Stimulated activated naive CD8-positive, alpha-beta T cell treated with anti-CD3 and anti-CD28 coated beads, Interleukin-15, amount 100 ng/mL, for 72 hours (primary cell): ENCODE measurements at places on chromosomes 6 and 20.
A peak's percentile ranks its signal among the peaks of the same experiment; 100 is the strongest.

DNA sequence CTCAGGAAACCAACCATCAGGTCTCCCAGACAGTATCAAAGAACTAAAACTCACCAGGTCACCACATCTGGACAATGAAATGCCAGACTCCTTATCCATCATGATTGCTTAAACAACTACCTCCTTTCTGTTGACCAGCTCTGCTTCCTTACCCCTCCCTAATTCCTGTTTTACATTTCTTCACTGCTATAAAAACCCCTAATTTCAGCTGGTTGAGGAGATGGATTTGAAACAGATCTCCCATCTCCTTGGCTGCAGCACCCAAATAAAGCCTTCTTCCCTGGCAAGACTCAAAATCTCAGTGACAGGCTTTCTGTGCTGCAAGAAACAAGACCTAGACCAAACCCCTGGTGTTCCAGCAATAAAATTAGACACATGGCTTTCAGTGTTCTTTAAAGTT lies 40.3 kb downstream of the MYLK4 start:
- no peak for DNase-seq

GRCh38 chr6:35955970-35956369 lies 35.1 kb upstream of the SRPK1 start:
- DNase-seq: peak; percentile 14

DNA sequence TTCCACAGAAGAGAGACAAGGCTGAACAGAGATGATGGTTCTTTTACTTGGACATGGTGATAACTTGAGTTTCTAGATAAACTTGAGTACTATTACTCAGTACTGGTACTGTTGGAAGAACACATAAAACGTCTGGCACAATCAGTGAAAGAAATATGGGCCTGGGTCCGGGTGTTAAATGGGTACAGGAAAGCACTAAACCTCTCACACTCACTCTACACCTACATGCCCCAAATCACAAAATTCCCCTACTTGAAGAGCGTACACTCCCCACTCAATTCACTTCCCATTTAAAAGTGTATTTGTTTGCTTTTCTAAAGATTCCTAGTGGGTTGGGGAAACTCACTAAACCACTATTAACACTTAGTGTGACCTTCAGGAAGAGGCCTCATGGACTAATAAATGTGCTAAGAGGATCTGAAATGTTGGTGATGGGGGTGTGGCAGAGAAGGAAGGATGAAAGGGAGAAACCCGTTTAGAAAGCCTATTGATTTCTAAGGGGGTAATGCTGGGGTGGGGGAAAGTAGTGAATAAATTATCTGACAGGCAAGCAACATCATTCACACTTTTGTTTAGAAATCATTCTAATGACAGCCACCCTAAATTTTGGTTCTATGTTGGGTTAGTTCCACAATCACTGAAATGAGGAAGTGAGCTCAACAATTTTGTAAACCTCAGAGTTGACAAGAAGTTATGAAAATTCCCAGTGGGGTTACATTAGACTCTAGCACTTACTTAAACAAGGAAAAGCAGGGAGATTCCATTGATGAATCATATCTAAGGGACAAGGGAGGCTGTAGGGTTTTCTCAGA lies 222.6 kb upstream of the MARCKS start:
- DNase-seq: no peak

DNA sequence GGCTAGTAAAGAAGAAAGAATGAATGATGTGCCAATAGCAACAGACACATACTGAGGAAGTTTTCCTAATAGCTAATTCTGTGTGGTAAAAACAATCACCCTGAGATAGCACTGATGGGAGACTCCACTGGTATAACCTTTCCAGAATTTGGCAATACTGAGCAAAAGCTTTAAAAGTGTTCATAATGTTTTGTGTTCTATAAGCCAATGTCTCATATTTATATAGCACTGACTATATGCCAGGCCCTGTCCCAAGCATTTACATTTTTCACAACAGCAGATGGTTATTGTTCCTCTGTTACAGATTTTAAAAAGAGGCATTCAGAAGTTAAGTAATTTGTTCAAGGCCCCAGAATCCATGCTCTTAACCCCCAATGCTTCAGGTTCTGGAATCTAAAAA lies 108.0 kb upstream of the DST start:
- no peak for DNase-seq

- no peak for DNase-seq
These were observed 343.6 kb downstream of the FRK start for GRCh38 chr6:115717062-115717461.

- no peak for DNase-seq
These were observed 3.1 kb upstream of the MAVS start for GRCh38 chr20:3843490-3843889.

- DNase-seq: no peak
These were observed 1.9 kb downstream of the SYNCRIP start for GRCh38 chr6:85640821-85641220.

DNA sequence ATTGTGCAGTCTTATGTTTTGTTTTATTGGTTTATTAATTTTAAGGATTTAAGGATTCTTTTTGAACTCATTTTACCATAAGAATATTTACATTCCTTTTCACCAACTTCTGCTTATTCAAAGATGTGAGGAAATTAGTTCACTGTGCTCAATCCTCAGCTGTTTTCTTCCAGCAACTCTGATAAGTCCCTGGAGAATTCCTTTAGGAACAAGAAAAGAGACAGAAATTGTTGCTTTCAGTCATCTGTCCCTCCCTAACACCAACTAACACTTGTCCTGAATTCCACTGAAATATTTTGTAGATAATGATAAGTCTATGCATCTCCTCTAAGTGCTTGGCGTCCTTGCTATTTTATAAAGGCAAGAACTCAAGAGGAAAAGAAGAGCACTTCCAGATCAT lies 334.8 kb upstream of the MARCKS start:
- DNase-seq: no peak

- peak; percentile 57 for DNase-seq
These were observed 285.8 kb upstream of the SUPT3H start for GRCh38 chr6:45663251-45664221.

GRCh38 chr20:31720486-31721407 lies 1.9 kb downstream of the BCL2L1 start:
- DNase-seq: peak; percentile 35

- no peak for DNase-seq
These were observed 40.3 kb downstream of the NEDD9 start for GRCh38 chr6:11192167-11192566.

- DNase-seq: no peak
These were observed 9.5 kb upstream of the PABPC1L start for GRCh38 chr20:44900231-44900854.

DNA sequence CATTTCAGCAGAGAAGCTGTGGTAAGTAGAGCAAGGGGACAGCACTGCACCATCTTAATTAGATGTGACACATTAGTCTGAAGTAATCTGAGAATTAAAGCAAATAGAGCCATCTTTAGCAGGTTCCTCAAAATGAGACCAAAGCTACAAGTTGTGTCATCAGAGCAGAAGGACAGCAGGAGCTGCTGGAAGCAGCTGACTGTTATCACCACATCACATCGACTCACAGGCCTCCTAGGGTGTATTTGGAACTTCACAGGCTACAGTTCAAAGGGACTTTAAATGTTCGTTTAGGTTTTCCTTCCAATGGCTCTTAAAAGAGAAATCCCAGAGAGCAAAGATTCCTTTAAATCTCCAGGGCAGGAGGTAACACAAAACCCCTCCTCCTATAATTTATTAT lies 69.5 kb downstream of the LCA5 start:
- no peak for DNase-seq

GRCh38 chr20:3612795-3613572 lies 50.2 kb downstream of the GFRA4 start:
- DNase-seq: no peak

GRCh38 chr6:127288705-127289104 lies 22.0 kb downstream of the RNF146 start:
- no peak for DNase-seq

DNA sequence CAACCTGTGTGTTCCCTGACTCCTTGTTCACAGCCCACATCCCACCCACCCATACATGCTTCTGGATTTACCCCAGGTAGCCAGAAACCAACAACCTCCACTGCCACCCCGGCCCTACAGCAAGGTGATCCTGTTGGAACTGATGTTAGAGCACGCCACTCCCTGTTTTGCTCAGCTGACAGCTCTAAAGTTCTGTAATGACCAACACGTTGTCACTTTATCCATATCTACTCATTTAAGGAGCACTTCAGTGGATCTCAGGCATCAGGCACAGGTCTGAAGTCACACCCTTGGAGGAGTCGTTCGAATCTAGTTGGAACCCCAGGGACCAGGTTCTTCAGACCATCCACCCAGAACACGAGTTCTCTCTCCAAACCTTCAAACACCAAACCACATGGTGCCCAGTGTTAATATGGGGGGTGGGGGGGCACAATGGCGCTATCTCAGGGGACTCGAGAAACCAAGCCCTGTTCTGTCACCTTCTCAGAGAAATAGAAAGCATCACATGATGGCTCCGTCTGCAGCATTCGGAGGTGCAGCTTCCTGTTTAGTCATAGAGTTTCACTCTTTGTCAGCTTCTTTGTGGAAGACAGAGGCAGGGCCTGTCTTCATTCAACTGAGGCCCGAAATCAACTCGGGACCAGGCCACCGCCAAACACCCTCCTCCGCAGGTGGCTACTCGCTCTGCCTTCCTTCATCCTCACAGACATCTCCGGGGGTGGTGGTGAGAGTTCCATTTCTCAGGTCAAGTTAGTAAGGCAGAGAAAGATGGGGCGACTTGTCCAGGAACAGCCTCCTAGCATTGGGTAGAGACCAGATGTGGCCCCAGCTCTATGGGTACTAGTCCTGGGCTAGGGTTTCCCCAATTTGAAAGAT lies 142.2 kb downstream of the NFATC2 start:
- peak; percentile 70 for DNase-seq

DNA sequence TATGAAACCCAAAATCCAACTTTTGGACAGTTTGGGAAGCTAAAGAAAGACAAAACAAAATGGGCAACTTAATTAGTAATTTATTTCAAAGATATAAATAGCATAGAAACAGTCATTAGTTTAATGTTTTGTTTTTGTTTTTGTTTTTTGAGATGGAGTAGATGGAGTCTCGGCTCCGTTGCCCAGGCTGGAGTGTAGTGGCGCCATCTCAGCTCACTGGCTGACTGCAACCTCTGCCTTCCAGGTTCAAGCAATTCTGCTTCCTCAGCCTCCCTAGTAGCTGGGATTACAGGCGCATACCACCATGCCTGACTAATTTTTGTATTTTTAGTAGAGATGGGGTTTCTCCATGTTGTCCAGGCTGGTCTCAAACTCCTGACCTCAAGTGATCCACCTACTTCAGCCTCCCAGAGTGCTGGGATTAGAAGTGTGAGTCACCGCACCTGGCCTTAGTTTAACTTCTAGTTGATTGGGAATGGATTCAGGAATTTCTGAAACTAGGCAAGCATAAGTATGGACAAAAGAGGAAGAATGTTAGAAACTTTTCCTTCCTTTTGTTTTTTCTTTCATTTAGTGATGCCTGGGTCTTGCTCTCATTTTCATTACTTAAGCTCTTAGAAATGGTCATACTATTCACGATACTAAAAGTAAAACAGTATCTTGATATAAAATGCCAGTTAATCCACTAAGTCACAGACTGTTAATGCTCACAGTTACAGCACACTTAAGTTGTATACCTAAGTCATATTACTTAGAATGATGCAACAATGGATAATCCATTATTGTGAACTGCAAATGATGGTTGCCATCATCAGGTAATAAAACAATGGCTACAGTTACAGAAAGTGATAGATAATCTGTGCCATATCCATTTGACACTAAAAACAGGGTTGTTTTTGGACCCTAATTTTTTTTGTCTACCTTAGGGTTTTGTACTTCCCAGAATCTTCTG lies 8.2 kb downstream of the SENP6 start:
- no peak for DNase-seq

GRCh38 chr6:128206610-128207426 lies 306.0 kb upstream of the THEMIS start:
- DNase-seq: no peak

- DNase-seq: no peak
These were observed 250.4 kb downstream of the CDH4 start for GRCh38 chr20:61502433-61502832.

DNA sequence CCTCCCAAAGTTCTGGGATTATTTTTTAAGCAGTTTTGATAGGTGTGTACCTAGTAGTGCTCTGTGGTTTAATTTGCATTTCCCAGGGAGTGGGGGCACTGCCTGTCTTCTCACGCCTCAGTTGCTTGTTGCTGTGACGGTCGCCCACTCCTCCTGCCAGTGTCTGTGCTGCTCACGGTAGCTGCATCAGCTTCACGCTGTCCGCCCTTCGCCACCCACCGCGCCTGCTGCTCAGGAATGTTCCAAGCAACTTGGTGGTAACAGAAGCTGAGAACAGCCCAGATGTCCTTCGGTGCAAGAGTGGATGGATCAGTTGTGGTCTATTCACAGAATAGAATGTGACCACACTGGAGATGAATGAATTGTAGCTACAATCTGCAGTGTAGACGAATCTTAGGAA lies 22.9 kb downstream of the DNAJC5 start:
- no peak for DNase-seq
